Stimulated activated CD8-positive, alpha-beta memory T cell treated with anti-CD3 and anti-CD28 coated beads, Interleukin-4, amount 100 ng/mL, for 1 hour (primary cell): ENCODE measurements at places on chromosomes 4 and X.

GRCh38 chr4:109009909-109010308 is 247.1 kb upstream of the ETNPPL start:
- DNase-seq, result no peak

- DNase-seq, result no peak
These were observed 84.5 kb downstream of the WFS1 start for GRCh38 chr4:6354119-6354518.

DNA sequence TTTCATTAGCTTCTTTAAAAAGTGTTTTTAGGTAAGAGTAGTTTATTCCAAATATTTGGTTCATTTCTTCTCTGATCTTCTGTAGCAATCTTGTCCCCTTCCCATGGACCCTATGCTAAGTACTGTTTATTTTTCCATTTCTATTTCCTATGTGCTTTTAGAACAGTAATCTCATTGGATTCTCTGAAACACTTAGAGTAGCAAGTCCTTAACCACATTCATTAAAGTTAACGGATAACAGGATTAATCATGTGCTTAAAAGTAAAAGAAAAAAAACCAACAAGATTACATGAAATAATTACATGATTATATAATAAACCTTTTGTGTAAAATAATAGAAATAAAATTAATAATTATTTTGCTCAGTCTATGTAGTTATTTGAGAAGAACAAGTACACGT is 929.7 kb downstream of the C4orf33 start:
- no peak for DNase-seq

DNA sequence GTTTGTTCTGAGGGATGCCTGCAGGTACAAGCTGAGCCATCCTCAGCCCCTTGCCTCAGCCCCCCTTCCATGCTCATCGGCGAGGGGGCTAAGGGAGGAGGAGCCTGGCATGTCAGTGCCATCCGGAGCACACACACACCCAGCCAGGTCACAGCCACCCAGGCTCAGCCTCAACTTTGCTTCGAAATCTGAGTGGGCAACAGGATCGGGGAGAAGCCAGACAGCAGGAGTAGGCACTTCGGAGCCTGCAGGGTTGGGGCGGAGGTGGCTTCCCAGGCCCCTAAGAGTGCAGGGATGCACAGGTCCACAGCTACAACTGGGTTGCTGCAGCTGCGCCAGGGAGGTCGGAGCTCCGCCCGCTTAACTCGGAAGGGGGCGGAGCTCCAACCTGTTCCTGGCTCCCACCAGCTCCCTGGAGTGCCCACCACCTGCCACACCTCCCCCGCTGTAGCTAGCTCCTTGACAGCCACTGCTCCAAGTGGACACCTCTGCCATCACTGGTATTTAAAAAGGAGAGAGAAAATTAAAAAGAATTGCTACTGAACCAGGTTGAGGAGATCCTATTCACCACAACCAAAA is 192.9 kb upstream of the GALNT7 start:
- DNase-seq, result no peak

GRCh38 chr4:123083646-123084045 is 161.2 kb upstream of the NUDT6 start:
- no peak for DNase-seq

GRCh38 chr4:183124228-183124627 is 25.2 kb downstream of the WWC2 start:
- DNase-seq, result no peak

DNA sequence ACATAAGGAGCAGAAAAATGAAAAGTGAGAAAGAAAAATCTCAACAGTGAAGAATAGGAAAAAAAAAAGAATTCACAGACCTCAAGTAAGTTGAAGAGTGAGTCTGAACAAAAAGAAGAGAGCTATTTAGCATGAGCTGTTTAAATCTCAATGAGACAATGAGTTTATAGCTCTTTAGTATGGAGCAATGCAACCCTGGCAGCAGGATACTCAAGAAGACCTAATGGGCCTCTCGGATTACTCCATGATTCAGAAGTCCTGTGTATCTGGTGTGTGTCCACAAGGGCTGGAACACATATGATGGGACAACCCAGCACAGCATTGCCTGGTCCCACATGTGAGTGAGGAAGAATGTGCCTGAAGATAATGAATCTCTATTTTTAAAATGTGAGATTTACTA is 563.1 kb upstream of the INTU start:
- DNase-seq, result no peak

GRCh38 chr4:8053688-8054449 is 104.7 kb downstream of the ABLIM2 start:
- no peak for DNase-seq

DNA sequence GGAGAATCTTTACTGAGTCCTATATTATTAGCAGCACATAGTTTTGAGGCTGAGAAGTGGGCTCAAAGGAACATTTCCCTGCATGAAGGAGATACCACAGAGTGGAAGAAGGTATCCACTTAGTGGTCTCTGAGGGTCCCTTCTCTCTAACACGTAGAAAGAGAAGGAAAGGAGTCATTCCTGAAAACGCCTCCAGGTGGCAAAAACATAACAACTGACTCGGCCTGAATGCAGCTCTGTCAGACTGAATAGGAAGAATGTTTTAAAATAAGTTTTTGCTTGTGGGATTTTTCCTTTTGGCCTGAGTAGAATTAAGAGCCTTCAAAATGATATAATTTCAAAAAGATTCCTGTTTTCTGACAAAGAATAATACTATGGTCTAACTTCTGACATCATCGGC is 23.3 kb downstream of the RPGR start:
- no peak for DNase-seq

DNA sequence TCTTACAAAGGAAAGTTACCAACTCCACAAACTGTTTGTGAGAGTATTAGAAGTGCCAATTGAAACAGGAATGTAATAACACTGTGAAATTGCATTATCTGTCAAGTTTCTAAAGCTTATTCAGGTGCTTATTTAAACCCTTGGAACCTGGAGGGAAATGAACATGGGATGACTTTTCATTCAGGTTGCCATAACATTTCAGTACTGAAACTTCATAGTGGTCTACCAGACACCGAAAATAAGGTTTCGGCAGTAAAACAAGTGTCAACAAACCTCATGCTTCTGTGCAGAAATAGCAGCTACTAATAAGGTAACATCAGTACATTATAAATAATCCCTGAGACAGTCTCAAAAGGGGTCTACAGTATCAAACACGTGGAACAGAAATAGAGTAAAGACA is 890.7 kb upstream of the INTU start:
- DNase-seq, result no peak
